ENCODE measurements at places on chromosomes 4 and X.

DNA sequence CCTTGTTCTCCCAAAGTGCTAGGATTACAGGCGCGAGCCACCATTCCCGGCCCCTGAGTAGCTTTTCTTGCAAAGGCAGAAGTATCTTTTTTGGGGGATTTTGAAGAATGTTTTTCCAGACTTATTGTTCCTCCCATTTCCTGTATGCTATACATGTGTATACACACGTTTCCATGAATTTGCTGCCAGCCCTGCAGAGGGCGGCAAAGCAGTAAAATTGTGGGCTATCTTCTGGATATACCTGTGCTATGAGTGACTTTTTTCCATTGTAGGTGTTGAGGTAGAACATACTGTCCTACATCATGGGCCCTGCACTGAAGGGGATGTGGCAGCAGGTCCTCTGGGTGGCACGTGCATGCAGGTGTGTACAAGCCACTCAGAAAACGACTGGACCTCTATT lies 16.9 kb upstream of the MED28 start:
- peak; percentile 29 for DNase-seq

- no peak for DNase-seq
These were observed 14.3 kb downstream of the GPRIN3 start for GRCh38 chr4:89293299-89293698.

DNA sequence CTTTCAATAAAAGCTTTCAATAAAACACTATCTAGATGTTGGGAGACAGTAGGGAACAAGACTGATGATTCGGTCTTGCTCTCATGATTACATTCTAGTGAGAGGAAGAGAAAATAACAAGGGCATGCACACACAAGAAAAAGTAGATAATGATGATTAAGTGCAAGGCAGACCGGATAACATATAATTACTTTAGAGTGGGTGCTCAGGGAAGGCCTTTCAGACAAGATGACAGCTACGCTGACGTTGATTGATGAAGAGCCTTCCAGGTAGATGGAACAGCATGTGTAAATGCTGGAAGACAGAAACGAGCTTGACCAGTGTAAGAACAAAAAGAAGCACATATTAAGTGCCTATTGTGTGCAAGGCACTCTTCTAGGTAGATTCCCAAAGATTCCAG lies 43.4 kb downstream of the TXK start:
- no peak for DNase-seq

DNA sequence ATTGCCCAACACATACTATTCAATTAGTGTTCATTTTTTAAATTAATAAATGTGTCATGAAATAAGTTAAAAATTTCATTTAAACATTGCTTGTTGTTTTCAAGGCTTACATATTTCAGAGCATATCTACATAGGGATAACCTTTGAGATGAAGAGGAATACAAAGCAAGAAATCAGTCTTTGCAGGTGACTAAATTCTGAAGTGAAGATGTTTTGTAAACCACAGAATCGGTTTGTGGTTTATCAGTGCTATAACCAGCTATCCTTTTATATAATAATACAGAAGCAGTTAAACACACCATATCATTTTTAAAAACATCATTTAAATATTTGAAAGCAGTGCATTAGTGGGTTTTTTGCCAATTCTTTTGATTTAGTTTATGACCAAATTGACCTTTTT lies 26.9 kb downstream of the FAM241A start:
- DNase-seq: no peak

GRCh38 chr4:186932631-186933187 lies 209.1 kb upstream of the FAT1 start:
- no peak for DNase-seq

DNA sequence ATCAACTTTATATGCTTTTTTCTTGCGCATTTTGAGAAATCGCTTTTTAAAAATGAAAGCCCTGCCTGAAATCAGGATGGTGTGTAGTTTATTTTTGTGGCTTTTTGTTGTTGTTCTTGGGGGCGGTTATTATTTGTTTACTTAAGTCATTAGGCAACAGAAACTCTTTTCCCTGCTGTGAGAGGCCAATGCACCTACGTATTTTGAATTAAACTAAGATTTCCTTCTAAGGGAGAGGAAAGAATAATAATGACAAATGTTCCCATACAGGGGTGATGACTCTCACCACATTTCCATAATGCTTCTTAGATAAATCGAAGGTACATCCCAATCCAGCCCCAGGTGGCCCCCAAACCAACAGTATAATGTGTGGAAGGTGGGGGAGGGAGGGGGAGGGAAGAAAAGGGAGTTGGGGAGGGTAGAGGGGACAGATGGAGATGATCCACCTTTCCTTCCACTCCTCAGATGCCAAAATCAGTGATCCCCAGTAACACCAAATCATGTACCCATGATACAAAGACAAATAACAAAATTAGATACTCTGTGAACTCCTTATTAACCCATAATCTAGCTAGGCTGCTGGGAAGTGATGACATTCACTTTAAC lies 39.6 kb downstream of the ZNF827 start:
- no peak for DNase-seq

GRCh38 chrX:30653415-30654131 lies at the start of gene GK:
Gene GK (plus strand): TSS chrX:30653423. CDS start chrX:30653538, 115 bp downstream.
- DNase-seq: peak; percentile 7

- DNase-seq: no peak
These were observed 56.5 kb upstream of the ANKRD17 start for GRCh38 chr4:73315091-73315490.

DNA sequence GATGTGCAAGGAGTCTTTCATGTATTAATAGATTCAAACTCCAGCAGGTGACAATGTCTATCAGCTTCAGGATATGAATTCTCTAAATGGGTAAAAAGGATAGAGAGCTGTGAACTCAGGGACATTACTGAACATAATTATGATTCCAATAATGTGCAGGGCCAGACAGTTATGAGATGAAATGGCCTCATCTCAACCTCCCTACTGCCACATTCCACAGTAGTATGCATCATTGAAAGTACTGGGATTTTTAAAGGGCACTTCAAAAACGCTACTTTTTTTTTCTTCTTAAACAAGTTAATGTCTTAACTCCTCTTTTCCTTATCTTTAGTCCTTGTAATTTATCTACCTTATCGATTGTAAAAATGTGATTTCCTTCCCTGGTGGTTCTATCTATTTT lies 202.0 kb downstream of the APBB2 start:
- DNase-seq: no peak

- no peak for DNase-seq
These were observed 127.6 kb downstream of the CDS1 start for GRCh38 chr4:84710548-84710947.

Measured in HAP-1 (cell line).